ENCODE measurements at places on chromosomes 1 and 21.

- no peak for DNase-seq
Observed at GRCh38 chr1:193479187-193479586, 292.8 kb upstream of the B3GALT2 start.

- no peak for DNase-seq
Observed at GRCh38 chr1:27589841-27590426, 14.0 kb downstream of the AHDC1 start.

GRCh38 chr1:62589321-62589720, 8.0 kb upstream of the ANGPTL3 start:
- no peak for DNase-seq

- no peak for DNase-seq
Observed at GRCh38 chr1:48947761-48948537, 171.3 kb upstream of the BEND5 start.

GRCh38 chr1:217062586-217062985, 339.4 kb upstream of the ESRRG start:
- no peak for DNase-seq

DNA sequence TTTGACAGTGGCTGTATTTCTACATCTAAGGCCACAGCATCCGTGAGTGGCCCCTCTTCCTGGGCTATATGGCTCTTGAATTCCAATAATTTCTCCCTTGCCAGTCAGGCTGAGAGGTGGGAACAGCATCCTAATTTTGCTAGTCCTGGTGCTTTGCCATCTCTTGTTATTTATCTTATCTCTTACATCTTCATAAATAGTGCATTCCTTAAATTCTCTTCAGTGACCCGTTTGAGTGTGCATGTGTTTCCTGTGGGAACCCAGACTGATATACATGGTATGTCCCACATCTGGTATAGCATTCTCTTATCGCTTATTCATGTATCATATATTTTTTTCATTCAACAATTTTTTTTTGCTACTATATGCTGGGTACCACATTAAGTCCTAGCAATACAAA, 9.9 kb downstream of the S100A11 start:
- no peak for DNase-seq

DNA sequence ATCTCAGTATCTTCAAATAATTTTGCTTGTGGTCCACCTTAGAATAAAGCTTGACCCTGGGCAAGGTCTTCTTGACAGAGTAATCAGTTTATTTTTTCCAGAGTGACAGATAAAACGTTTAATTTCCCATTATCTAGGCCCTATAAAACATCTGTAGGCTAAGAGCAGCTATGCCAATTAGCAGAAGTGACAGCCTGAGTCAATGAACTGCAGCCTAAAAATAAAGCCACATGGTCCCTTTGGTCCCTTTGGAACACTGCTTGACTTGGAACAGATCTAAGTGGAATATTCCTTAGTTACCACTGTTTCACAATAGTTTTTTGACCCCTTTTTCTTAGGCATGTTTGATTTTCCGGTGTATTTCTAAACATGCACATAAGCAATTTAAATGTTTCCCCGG, 6.3 kb upstream of the RGS13 start:
- no peak for DNase-seq

- DNase-seq: no peak
Observed at GRCh38 chr1:228109962-228110488, 926 bp upstream of the MRPL55 start.

GRCh38 chr1:228166170-228166936, 749 bp downstream of the IBA57 start:
- peak; percentile 36 for DNase-seq

DNA sequence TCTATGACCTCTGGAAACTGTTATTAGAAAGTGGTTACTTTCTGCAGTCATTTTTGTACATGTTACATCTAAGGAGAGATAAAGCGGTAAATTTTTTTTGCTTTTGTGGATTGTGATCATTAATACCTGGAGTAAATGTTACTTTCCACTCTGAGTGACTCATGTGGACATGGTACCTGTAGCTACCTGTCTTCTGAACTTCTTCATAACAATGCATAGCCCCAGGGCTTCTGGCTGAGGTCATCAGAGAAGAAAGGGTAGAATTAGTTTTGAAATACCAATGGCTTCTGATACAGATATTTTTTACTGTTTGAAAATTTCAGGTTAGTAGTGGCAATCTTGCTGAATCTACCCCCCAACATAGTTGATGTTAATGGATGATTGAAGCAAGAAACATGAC, 489.3 kb downstream of the RWDD3 start:
- no peak for DNase-seq

DNA sequence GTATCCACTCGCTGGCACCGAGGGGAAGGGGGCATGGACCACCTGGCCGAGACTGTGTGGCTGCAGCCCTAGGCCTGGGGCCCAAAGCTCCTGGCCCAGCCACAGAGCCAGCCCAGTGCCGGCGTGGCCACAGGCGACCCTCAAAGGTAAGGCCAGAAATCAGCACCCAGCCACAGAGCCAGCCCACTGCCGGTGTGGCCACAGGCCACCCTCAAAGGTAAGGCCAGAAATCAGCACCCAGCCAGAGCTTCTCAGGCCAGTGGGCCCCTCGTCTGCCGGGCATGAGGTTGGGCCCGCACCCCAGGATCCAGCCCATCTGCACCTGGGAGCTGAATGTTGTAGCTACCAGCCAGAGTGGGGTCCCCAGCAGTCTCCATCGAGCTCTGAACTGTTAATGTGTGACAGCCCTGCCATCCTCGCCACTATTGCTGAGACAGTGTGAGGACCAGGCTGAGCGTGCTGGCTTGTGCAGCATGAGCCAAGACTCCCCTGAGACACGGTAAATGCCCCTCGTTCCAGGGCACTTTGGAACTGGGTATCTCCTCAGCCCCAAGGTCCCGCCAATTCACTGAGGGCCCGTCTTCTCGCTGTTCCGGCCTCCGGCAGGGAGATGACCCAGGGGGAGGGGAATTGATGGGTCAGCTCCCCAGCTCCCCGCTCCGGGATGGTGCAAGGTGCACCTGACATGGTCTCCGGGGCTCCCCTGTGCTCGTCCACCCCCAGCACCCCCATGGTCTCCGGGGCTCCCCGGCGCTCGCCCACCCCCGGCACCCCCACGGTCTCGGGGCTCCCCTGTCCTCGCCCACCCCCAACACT, 4.7 kb upstream of the FTCD start:
- no peak for DNase-seq

GRCh38 chr1:52238474-52238873, 96.6 kb downstream of the ZFYVE9 start:
- DNase-seq: peak; percentile 59

GRCh38 chr1:31984419-31985347, 29.0 kb upstream of the KHDRBS1 start:
- peak; percentile 77 for DNase-seq

- no peak for DNase-seq
Observed at GRCh38 chr1:196667131-196667530, 15.3 kb downstream of the CFH start.

GRCh38 chr1:244154508-244154871, 103.4 kb downstream of the ZBTB18 start:
- no peak for DNase-seq

- DNase-seq: peak; percentile 67
Observed at GRCh38 chr1:179190861-179191260, 38.6 kb downstream of the ABL2 start.

DNA sequence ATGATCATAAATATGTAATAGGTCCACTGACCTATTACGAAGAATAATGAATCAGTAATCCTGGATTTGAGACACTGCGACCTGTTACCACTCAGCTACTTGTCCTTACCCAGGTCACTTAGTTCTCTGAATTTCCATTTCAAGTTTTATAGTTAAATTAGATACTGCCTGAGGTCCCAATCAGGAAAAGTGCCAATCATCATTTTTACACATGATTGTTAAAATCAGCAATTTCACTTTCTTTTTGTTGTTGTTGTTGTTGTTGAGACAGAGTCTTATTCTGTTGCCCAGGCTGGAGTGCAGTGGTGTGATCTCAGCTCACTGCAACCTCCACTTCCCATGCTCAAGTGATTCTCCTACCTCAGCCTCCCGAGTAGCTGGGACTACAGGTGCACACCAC, 22.8 kb upstream of the LYPLAL1 start:
- DNase-seq: no peak
